ENCODE measurements at places on chromosomes 5 and 9.

- no peak for DNase-seq
Measured at GRCh38 chr9:15693701-15694100, 140.9 kb downstream of the CCDC171 start.

DNA sequence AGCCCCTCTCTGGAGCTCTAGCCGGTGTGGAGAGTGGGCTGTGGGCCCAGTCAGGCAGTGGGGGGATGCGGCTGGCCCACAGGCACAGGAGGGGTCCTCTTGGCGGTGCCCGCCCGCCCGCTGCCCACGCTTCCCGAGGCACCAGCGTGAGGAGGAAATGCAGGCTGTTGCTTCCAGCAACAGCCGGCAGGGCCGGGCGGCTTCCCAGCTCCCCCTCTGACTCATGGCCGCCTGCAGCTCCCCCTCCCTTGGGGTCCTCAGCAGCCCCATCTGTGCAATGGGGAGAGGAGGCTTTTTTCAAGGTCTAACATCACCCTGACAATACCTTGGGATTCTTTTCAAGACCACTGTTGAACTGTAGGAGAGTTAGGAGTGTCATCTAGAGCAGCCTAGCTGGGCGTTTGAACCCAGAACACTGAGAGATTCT, 10.4 kb downstream of the CXXC5 start:
- no peak for DNase-seq

- DNase-seq: no peak
Measured at GRCh38 chr5:52864884-52865283, 77.2 kb downstream of the ITGA1 start.

DNA sequence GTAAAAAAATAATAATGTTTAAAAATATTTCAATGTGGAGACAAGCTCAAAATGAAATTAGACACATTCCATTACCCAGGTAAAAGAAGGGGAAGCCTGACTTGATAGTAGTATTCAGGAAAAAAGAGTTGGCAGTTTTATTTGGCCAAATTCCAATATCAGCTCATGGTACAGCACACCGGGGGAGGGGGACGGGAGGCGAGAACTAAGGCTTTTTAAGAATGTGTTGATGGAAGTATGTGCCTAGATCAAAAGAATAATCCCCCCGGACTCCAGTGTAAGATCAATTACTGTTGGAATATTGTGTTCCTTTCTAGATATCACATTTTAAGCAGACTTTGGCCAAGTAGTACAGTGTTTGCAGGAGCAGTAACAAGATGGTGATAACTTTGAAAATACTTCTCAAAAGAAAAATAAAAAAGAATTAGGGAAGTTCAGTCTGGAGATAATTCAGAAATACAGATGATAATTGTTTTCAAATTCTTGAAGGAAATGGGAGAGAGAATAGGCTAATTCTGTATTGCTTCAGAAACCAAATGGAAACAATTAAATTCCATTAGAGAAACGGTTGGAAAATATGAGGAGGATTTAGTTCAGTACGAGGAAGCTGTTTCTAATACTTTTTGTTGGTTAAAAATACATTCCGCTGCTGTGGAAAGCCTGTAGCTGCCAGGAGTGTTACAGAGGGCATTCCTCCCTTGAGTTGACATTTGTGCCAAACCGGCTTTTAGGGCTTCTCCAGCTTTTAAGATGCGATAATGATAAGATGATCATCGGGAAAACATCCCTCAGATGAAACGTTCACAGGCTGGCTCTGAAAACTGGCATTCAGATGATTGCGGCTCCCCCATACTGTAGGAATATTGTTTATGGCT, 98.1 kb upstream of the ERBIN start:
- no peak for DNase-seq

DNA sequence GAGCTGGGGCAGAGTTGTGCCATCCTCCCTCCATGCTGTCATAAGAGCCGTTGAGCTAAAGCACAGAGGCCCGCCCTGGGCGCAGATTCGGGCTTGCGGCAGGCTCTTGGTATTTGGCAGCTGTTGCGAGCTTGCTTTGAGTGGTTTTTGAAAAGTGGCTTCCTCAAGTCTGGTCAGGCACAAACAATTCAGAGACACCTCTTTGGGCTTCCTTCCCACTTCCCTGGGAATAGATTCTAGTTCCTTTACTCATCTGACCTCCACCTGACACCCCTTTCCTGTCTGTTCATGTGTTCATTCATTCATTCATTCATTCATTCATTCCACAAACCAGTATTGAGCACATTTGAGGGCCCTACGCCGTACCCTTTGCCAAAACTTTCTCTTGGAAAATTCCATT, 27.4 kb downstream of the NCS1 start:
- DNase-seq: no peak

DNA sequence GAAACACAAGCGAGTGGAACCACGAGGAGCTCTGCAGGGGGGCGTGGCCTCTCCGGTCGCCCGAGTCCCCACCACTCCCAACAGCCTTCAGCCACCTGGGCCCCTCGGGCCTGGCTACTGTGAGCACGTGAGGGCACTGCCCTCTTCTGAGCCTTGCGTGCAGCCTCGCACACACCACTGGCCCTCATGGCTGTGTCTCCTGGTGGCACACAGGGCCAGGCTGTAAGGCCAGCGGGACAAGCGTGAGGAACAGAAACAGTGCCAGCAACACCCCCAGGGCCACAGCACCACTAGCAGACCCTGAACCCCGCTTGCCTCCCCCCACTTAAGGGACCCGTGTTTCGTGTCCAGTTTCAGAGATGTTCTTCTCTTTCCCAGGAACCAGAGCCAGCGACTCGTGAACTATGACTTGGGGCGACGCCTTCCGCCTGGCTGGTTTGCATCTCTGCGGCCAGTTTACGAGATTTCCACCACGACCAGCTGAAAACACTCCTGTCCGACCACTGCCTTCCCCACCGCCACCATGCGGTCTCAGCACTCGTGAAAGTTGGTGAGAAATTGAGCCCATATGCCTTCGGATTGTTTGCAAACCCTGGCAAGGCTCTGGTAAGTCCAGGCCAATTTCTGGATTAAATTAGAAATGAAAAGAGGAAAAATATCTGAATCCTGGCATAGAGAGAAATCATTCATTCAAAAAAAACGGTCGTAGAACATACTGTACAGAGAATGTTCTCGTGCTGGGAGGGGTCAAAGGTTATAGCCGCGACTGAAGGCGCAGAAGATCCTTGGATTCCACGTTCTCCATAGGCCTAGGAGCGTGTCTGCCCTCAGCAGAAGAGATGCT, 135.6 kb downstream of the ZNF354C start:
- DNase-seq: no peak

- DNase-seq: no peak
Measured at GRCh38 chr5:161546470-161547301, at the start of gene GABRB2. Gene GABRB2 (minus strand): TSS chr5:161546725. CDS start chr5:161546643, 82 bp downstream.

GRCh38 chr9:115209601-115210306, 91.8 kb upstream of the TNC start:
- DNase-seq: no peak

DNA sequence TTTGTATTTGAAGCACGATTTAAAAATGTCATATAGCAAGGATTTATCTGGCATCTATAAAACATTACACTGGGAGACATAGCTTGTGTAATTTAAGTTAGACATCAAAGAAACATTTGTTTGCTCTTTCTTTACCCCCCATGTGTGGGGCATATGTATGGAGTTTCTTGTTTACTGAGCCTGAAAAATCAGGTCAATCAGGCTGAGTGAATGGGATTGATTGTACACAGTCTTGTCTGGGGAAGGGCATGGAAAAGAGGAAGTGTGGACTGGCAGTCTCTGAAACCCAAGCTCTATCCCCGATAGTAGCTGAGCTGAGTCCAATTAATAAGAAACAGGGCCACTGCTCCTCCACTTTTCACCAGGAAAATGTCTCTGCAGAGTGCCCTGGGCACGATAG, 49.4 kb downstream of the SLC46A2 start:
- no peak for DNase-seq

DNA sequence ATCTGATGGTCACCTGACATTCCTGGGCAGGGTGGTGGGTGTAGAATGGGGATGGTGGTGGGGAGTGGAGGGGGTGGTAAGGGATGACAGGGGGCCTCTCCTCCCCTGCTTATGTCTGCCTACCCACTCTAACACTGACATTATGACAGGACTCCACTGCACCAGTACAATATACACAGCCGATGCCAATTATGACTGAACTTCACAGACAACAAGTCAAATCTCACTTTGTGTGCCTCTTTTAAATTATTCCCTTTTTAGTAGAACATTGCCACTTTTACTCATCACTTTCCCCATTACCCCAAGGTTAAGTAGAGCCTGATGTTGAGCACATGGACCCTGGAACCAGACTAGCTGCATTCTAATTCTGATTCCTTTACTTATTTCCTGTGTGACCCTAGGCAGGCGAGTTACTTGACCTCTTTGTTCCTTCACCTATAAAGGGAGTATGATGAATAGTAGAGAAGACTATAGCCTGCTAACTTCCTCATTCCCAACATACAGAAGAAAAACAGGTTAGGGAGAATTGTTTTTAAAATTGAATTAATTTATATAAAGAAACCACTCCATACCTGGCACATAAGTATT, 464.7 kb downstream of the DMRT2 start:
- no peak for DNase-seq

GRCh38 chr9:112925058-112925641, 34.5 kb upstream of the SLC46A2 start:
- no peak for DNase-seq

GRCh38 chr5:68347536-68347935, 132.0 kb downstream of the PIK3R1 start:
- no peak for DNase-seq

- no peak for DNase-seq
Measured at GRCh38 chr5:149160291-149160787, 19.0 kb downstream of the ABLIM3 start.

Data from ascending aorta (tissue), 2 donors.